ENCODE measurements at places on chromosomes 3 and 15.

DNA sequence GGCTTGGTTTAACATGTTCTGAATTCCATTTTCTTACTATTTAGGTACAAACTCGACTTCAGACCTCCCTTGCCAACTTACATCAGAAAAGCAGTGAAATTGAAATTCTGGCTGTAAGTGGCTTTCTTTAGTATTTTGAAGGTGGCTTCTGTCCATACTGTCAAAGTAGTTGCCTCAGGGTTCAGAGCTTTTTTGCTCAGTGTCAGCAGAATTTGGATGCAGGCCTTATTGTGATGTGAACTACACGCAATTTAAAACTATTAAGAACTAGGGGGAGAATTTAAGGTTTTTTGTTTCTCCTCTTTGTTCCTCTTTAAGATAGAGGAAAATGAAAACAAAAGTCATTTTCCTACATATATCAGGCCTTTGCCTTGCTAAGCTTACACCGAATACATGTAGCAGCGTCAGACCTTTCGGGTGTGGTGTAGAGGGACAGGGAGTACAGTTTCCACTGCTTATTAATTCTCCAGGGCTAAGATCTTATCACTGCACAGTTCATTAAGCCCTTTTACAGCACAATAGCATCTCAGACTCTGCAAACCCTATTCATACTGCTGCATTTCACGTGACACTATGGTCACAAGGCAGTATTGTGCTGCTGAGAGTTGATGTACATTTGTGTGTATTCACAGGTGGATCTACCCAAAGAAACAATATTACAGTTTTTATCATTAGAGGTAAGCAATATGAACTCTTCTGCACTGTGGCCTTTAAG is 6.7 kb downstream of the SRP14 start:
- DNase-seq: no peak

DNA sequence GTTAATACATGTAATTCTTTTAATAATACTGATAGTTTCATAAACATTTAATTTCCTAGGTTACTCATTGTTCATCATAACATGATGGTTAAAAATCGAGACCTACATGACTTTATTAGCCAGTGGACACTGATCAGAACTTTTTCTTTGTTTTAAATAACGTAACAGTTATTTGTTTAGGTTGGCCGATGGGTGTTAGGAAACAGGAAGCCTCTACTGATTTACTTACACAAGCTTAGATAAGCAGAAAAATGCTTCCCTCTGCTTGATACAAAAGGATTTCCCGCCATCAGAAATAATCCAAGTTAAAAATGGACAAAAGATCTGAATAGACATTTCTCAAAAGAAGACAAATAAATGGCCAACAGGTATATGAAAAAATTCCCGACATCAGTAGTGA is 16.6 kb upstream of the APH1B start:
- DNase-seq: no peak

DNA sequence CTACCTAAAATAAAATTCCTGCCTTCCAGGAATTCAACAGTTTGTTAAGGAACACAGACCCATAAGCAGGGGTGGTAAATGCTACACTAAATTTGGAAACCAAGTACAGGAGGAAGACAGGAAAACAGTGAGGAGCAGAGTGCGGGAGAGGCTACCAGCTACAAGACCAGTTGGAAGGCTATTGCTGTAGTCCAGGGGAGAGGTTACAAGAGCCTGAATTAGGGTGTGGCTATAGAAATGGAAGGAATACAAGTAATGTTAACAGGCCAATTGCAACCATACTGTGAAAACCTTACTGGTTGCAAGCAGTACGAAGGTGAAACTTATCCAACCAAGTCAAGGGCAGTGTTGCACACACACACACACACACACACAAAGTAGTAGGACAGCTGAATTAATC is 880 bp upstream of the ARMC8 start:
- peak; percentile 48 for DNase-seq

- DNase-seq: no peak
Measured at GRCh38 chr3:192745150-192745549, 17.8 kb upstream of the FGF12 start.

GRCh38 chr3:157134620-157135191 is 25.2 kb downstream of the CCNL1 start:
- no peak for DNase-seq

GRCh38 chr3:194075802-194076460 is 60.0 kb upstream of the HES1 start:
- DNase-seq: no peak

GRCh38 chr3:114223143-114223542 is 14.2 kb downstream of the ZNF80 start:
- no peak for DNase-seq

DNA sequence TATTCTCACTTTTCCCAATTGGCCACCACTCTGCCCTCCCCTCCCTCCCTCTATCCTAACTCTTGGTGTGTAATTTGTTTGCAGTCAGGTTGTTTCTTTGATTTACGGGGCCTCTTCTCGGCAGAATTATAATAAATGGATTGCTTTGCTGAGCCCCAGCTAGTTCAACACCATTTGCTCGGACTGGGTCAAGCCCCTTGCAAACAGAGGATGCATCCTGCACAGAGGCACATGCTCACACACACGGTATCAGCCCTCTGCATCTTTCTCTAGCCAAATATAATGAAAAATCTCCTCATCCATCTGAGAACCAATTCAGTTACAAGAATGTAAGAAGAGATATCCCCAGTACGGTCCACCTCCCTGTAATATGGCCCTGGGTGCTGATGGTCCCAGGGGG is 97.7 kb downstream of the EPHB1 start:
- no peak for DNase-seq

- DNase-seq: peak; percentile 46
Measured at GRCh38 chr3:134211797-134212196, 38.9 kb downstream of the RYK start.

GRCh38 chr15:36914960-36915808 is 185.2 kb downstream of the MEIS2 start:
- no peak for DNase-seq

GRCh38 chr15:40248006-40248783 is 9.3 kb downstream of the PAK6 start:
- no peak for DNase-seq

DNA sequence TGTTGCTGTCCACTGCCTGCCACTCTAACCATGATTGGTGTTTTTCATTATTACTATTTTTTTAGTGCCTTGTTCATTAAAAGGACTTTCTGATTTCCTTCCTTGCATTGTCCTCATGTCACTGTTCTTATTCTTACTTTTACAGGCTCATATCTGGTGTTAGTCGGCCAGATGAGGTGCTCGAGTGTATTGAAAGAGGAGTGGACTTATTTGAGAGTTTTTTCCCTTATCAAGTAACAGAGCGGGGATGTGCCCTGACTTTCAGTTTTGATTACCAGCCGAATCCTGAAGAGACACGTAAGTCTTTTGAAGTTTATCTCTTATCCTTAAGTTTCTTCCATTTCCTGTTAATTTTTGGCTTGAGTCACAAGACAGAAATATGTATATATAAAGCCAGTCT is 23.2 kb downstream of the QTRT2 start:
- no peak for DNase-seq

DNA sequence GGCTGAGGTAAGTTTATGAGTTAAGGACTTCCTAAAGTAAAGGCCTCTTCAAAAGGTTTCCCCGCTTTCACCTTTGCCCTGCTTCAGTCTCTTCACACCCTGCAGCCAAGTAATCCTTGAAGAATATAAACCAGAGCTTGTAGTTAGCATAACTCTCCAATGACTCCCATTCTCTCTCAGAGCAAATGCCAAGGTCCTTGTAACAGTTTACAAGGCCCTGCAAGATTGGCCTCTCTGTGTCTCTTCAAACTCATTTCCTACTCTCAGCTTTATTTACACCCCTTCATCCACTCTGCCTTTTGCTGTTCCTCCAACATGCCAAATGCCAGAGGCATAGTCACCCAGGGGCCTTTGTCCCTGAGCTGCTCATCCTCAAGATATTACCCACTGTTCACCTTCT is 60.5 kb upstream of the MME start:
- peak; percentile 89 for DNase-seq

GRCh38 chr15:92801774-92802464 is 98.2 kb upstream of the CHD2 start:
- DNase-seq: no peak

DNA sequence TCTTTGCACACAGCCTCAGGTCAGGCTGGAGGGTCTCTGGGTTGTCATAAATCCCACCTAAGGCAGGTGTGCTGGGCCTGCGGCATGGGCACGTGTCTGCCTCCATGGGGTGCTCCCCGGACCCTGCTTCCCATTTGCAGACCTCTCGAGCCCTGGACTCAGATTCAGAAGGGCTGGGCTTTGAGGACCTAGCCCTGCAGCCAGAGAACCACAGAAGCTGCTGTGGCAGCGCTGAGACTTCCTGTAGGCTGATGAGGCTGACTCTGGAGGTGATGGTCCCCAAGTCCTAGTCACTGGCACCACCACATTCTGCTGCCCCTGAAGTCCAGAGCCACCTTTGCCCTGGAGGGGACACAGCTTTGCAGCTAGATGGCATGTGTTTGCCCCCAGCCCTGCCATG is 156.4 kb downstream of the LRRC28 start:
- no peak for DNase-seq

DNA sequence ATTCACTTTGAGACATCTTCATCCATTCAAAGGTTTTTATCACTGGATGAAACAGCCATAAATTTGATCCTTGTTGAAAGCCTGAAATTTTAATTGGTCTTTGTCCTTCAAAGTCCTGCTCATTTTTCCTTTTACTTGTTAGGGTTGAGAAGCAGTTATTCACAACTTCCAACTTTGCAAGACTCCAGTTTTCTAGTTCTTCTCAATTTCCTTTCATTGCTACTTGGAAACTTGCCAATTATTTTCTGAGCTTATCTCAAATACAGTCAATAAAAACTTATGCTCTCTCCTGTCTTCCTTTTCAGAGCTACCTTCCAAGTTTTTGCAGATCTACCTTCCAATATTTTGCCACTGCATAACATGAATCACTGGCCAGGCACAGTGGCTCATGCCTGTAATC is 23.7 kb upstream of the CD276 start:
- DNase-seq: no peak

DNA sequence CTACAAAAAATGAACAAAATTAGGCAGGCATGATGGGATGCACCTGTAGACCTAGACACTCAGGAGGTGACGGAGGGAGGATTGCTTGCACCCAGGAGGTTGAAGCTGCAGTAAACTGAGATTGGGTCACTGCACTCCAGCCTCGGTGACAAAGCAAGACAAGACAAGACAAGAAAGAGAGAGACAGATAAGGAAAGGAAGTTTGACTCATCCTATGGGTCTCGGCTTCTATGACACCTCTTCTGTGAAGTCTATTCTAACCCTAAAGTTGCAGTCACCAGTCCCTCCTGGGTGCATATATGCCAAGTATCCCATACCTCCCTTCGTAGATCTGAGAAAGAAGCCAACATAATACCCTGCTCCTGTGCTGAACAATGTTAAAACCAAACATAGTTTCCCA is 7.9 kb upstream of the ZMAT3 start:
- no peak for DNase-seq
